ENCODE measurements at places on chromosomes 12 and 14.

GRCh38 chr12:104850781-104851180 is 107.3 kb downstream of the SLC41A2 start:
- DNase-seq = no peak

GRCh38 chr12:53201639-53202038 is 5.4 kb downstream of the ITGB7 start:
- DNase-seq = no peak

- DNase-seq = no peak
These were observed 11.1 kb upstream of the PTGES3 start for GRCh38 chr12:56699020-56699661.

- no peak for DNase-seq
These were observed 90.1 kb downstream of the RPAP3 start for GRCh38 chr12:47615711-47616110.

GRCh38 chr12:6699259-6699988 is 1.2 kb downstream of the PIANP start:
- no peak for DNase-seq
